Activated CD8-positive, alpha-beta memory T cell treated with anti-CD3 and anti-CD28 coated beads, Interleukin-2, amount 50 U/mL, for 4 hours (primary cell): ENCODE measurements at places on chromosomes 3 and 15.

GRCh38 chr3:124260206-124260915 is 268.4 kb upstream of the ROPN1 start:
- DNase-seq: no peak

GRCh38 chr15:95996494-95996893 is 334.0 kb upstream of the NR2F2 start:
- DNase-seq: no peak

- DNase-seq: no peak
Measured at GRCh38 chr15:78565951-78566774, 843 bp downstream of the CHRNA5 start.

DNA sequence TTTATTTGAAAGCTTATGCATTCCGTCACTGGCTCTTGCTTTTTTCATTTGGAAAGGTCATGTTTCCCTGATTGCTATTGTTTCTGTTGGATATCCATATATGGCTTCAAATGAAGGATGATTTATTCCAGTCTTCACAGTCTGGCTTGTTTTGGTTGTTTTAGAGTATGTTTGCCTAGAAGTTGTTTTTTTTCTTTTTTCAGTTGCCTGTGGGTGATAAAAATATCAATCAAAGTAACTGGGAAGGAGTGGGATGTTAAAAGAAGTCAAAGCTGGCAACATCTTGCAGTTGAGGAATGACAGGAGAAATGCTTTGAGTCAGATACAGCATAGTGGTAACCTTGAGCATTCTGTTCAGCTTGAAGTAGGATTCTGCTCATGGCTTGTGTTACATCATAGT is 610.5 kb downstream of the PLOD2 start:
- no peak for DNase-seq

- DNase-seq: no peak
Measured at GRCh38 chr15:79467865-79468586, 35.9 kb downstream of the MINAR1 start.

GRCh38 chr15:44009038-44009437 is 182.2 kb downstream of the WDR76 start:
- DNase-seq: no peak

DNA sequence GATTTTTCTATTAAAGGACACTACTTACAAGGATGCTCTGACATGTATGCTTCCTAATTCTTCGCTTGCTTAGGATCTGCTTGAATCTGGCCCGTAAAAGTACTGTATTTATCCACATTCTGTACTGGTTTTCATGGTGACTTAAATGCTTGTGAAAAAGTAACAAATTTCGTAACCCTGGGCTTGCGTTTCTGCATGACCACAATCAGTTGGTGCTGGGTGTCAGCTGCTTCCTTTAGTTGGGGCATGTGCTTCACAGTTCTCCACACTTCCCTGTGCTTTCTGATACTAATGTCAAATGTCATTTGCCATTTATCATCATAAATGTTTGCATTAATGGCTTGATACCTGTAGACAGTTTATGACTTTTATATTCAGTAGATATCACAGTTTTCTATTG is 218.4 kb upstream of the MLF1 start:
- no peak for DNase-seq

GRCh38 chr3:168870892-168871291 is 775.2 kb upstream of the GOLIM4 start:
- no peak for DNase-seq

- no peak for DNase-seq
Measured at GRCh38 chr15:43896543-43896942, 69.7 kb downstream of the WDR76 start.

- DNase-seq: no peak
Measured at GRCh38 chr3:113783463-113783862, 36.6 kb downstream of the ATP6V1A start.

- DNase-seq: no peak
Measured at GRCh38 chr3:151923901-151924300, 50.5 kb downstream of the SUCNR1 start.

DNA sequence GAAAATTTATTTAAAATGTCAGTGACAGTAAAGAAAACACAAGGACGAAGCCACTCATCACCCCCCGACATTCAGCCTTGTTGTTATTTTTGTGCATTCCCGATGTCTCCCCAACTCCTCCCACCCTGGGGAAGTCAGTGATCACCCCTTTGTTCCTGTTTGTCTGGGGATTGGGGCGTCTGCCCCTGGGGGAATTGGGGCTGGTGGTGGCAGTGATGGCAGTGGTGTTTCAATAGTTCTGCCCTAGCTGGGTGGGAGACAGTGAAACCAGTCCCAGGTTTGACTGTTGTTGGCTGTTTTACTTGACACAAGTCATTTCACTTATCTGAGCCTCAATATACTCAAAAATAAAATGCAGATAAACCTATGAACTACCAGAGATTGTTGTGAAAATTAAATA is 33.5 kb downstream of the IRAK2 start:
- no peak for DNase-seq

GRCh38 chr3:152349392-152349791 is 80.7 kb downstream of the MBNL1 start:
- DNase-seq: no peak

- DNase-seq: no peak
Measured at GRCh38 chr3:42891042-42891441, 14.9 kb upstream of the ZNF662 start.

GRCh38 chr3:12347301-12347700 is 58.4 kb downstream of the PPARG start:
- no peak for DNase-seq

DNA sequence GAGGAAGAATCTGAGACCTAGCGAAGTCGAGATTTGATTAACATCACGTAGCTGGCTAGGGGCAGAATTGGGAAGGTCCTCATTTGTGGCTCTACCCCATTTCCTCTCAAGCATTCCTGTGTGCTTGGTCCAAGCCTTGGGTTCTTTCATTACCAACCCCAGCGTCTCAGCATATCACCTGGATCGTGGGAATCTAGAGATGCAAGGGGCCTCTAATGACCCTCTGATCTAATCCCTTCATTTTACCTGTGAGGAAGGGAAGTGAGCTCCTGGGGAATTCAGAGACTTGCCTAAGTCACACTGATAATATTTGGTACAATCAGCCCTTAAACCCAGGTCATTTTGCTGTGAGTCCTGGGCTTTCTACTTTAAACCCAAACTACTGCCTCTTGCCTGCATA is 2.0 kb downstream of the GPR87 start:
- DNase-seq: no peak

DNA sequence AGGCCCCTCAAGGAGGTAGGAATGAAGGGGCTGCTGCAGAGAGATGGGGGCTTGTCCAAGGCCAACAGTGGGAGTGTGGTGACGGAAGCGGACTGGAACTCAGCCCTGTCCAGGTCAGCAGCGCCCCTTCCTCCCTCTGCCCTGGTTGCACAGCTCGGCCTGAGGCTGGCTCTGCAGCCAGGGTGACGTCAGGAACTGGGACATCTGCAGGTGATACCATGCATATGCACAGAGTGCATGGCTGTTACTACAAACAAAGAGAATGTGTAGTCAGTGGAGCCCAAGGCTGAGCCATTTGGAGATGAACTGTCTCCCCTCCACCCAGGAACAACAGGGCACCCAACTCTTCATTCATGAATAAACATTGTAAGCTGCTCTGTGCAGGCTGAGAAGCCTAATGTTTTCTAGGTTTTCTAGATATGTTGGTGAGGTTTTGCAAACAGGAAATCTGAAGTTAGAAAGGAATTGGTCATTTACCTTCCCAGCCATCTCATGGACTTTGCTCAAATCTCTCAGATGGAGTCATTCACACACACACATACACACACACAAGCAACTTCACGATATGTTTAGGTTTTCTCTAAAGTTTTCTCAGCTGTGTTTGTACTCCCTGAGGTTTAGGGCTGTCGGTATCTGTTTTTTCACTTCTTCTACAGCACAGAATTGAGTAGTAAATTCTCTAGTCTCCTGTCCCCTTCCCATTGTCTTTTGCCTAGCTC is 117.2 kb downstream of the TLE3 start:
- DNase-seq: no peak

DNA sequence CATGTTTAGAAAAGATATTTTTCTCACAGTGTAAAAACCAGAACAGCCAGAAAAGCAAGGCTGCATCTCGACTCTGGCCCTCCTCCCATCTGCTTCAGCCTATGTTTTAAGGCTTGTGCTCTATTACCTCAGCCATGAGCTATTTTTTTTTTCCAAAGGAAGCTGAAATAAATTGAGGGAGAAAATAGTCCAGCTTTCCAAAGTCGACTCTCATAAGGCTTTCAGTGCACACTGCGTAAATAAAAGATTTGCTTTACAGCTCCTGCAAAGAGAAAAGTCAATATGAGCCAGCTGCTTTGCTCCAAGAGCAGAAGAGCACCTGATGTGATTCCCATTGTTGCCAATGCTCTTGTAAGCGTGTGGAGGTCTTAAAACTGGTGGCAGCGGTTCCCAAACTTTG is 26.7 kb downstream of the SCG3 start:
- DNase-seq: no peak

DNA sequence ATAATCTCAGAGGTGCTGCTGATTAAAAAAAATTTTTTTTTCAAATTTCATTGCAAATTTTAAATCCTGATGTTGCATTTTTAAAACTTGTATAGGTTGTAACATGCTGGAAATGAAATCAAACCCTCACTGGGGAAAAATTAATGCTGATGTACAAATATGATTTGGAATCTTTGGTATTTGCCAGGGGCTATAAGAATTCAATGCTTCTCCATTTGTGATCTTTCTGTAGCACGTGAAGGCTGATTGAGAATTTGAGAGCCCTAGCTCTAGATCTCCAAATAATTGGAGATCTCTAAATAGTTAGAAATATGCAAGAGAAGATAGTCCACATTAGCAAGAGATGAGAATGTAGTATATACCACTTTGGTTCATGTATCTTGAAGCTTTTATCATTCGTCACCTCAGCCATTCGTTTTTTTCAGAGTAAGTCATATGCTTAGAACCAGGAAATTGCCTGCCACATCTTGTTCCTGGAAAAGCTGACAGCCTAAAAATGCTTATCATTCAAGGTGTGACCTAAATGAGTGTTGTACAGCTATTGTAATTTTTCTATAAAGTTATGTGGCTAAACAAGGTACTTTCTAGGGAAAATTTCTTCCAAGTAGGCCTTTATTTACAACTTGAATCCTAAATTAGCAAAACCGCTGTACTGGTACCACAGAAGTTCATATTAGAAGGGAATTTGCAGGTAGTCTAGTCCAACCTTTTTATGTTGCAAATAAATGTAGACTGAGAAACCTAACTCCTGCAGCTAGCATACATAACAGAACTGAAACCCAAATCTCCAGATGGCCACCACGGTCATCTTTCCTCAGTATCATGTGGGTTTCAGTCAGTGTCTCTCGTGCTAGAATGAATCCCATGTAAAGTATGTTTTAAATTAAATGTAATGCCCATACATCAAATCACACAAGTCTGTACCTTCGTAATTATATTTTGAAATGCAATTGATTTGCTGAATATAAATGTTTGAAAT is 48.5 kb downstream of the FNDC3B start:
- DNase-seq: no peak

DNA sequence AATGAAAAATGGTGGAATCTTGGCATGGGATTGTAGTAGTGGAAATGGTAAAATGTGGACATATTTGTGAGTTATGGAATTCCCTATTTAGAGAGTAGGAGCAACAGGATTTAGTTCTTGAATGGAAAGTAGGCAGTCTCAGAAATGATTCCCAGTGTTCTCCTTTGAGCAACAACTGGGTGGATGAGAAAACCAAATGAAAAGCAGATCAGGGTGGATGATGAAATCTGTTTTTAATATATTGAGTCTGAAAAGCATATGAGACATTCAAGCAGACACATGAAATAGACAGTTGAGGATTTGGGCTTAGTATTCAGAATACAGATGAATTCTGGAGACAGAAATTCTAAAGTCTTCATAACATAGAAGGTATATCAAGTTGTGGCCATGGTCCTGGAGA is 451.3 kb downstream of the LPP start:
- DNase-seq: no peak

- DNase-seq: no peak
Measured at GRCh38 chr3:152302521-152303021, 33.8 kb downstream of the MBNL1 start.

DNA sequence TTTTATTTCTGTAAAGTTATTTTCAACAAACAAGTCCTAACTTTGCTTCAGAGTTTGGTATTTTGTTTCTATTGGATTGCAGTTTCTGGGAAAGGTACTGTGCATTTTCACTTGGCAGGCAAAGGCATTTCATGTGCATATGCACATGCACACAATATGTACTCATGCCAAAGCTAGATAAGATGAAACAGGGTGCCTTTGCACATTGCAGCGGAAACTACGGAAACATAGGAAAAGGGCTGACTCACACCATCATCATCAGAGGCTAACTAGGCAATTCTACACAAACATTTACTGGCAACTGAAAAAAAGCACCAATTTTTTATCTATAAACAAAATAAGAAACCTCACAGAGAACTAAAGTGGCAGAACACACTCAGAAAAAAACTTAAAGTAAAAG is 550.6 kb upstream of the NECTIN3 start:
- DNase-seq: no peak

DNA sequence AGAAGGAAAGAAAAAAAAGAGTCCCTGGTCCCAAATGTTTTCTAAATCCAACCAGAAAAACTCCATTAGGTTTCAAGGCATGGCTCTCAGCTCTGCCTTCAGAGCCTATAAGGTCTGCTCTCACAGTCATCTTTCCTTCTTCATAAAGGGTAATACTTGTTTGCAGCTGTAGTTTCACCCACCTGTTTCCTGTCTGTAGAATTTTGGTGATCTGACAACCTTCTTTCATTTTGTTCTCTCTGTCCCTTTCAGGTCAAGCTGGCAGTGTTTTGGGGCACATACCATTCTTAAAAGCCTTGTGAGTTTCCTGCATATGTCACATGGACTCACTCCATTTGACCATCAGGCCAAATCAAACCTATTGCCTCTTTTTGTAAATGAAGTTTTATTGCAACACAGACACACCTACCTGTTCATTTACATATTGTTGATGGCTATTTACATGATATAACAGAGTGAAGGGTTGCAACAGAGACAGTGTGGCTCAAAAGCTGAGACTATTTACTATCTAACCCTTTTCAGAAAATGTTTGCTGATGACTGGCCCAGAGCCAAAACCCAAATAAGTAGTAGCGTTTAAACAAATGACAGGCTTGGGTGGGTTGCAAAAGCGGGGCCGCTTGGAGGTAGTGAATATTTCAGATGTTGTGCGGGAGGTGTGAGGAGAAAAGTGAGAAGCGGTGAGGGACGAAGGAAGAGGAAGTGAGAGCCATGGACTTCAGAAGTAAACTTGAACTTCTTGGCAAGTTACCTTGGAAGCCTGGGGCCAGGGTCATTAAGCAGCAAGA is 292.7 kb upstream of the PROK2 start:
- no peak for DNase-seq
